IPS DF 19.7 (cell line): ENCODE measurements at places on chromosomes 5 and 9.

GRCh38 chr5:175678074-175678473 is 20.2 kb downstream of the HRH2 start:
- DNase-seq, result no peak

- no peak for DNase-seq
Measured at GRCh38 chr5:107687404-107687803, 16.7 kb upstream of the EFNA5 start.

- DNase-seq, result no peak
Measured at GRCh38 chr9:7368410-7369292, 430.9 kb downstream of the DMAC1 start.

DNA sequence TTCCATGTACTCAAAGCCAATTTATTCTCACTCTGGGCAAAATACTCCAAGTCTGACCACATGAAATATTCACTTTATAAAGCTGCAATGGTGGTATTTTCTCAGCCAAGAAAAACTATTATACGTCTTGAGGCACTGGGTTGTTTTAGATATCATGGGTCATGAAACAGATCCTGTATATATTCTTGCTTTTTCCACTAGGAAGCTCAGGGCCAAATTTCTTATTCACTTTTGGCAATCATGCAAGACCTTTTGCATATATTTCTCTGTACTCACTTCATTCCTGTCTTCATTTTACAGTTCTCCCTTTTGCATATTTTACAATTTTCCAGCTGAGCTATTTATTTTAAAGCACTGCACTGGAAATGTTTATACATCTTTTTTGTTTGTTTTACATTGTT is 49.8 kb downstream of the GABBR2 start:
- DNase-seq, result no peak

- no peak for DNase-seq
Measured at GRCh38 chr9:118734696-118735095, 634.5 kb downstream of the BRINP1 start.

- no peak for DNase-seq
Measured at GRCh38 chr9:28598408-28598807, 1025.1 kb upstream of the C9orf72 start.

- no peak for DNase-seq
Measured at GRCh38 chr9:131657037-131657377, 82.9 kb downstream of the RAPGEF1 start.

GRCh38 chr9:133579601-133580418 is 29.4 kb downstream of the FAM163B start:
- DNase-seq, result no peak

DNA sequence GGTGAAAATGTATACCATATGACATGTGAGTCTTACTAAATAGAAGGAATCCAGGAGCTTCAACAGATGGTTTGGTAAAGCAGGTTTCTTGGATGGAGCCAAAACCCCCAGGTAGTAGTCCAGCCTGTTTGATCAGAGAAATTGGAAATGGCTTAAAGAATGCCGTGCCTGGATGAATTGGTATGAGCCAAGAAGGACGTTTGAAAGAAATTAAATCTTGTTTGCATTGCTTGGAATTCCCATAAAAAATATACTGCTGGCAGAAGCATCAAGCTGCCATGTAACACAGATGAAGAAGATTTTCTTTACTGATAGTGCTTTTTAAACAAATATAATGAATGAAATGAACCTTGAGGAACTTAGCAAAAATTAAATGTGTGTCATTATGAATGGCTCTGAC is 176.3 kb downstream of the NPR3 start:
- DNase-seq, result no peak

DNA sequence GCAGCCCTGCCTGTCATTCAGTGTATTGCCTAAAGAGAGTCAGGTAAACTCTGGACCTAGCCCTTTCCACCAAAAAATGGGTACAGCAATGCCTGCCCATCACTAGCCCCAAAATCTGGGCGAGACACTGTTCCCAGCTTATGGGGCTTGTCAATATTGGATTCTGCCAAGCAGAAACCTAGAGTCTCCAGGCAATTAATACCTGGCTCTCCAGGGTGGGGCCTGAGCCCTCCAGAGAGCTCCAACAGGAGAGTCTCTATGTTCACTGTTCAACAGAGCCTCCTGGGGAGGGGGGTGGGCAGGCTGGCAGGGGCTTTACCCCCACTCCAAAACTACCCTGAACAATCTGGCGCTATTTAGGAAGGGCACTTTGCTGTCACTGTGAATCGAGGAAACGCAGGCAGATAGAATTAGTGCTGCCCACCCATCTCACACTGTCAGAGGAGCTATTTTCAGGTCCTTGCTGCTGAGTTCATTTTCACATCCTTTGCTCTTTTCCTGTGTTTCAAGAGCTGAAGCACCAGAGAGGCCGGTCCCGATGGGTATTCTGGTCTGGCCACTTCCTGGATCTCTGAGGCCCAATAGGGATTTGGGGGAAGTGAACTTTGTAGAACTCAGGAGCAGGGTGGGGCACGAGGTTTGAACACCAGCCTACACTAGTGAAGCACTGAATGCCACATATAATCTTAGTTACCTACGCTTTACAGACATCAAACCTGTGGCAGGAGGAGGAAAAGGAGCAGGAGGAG is 121.8 kb downstream of the C5orf15 start:
- no peak for DNase-seq

DNA sequence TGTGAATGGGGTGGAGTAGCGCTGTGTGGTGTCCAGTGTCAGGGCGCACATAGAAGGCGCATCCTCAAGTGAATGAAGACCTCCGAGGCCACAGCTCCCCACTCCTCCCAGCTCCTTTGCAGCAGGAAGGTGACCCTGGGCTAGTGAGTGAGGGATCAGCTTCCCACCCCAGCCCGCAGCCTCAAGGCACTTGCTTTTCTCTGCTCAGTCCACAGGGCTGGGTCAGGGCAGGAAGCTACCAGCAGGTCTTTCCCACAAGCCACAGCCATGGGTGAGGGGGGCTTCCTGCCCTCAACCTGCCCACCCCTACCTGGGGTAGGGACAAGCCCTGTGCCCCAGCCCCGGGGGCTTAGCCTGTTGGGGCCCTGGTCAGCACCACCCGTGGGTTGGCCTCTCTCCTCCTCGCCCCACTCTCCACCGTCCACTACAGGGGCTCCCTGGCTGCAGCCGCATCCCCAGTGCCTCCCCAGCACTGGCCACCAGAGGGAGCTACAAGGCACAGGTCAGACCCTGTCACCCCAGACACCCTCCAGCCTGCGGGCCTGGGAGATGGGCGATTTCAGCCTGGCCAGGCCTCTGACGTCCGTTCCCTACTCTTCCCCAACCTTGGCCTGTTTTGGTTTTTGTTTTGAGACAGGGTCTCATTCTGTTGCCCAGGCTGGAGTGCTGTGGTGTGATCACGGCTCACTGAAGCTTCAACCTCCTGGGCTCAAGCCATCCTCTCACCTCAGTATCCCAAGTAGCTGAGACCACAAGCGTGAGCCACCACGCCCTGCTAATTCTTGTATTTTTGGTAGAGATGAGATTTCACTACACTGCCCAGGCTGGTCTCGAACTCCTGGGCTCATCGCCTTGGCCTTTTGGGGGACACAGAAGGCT is 1.3 kb upstream of the ABCA2 start:
- no peak for DNase-seq

DNA sequence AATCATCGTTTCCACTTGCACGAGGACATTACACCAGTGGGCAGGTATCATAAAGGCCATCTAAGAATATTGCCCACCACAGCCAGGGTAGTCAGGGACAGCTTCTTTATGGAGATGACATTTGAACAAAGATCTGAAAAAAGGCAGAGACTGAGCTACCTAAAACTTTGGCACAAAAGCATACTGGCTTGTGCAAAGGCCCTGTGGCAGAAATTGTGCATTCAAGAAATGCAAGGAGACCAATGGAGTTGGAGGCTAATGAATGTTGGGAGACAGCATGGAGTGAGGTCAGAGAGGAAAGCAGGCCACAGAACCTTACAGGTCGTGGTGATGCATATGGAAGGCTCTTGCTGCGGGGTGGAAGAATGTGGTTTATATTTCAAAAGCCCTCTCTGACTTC is 578.5 kb downstream of the BNC2 start:
- no peak for DNase-seq

DNA sequence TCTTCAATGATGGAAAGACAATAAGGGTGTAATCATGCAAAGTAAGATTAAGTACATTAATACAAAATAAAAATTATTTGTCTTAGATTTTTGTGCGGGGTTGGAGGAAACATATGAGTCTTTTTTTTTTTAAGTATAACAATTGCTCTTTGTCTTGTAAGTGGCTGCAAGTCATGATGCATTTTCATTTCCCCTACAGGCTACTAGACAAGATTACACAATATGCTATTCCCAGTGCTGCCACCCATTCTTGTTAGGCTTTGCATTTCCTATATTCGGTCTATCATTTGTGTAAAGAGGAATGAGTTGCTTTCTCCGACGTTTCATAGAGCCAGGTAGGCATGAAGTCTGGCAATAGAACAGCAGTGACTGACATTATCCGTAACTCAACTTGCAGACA is 294.2 kb upstream of the CYLC2 start:
- DNase-seq, result no peak

GRCh38 chr5:153456993-153457392 is 33.5 kb upstream of the GRIA1 start:
- no peak for DNase-seq

- DNase-seq, result no peak
Measured at GRCh38 chr9:4857163-4857810, 64.5 kb downstream of the RCL1 start.

DNA sequence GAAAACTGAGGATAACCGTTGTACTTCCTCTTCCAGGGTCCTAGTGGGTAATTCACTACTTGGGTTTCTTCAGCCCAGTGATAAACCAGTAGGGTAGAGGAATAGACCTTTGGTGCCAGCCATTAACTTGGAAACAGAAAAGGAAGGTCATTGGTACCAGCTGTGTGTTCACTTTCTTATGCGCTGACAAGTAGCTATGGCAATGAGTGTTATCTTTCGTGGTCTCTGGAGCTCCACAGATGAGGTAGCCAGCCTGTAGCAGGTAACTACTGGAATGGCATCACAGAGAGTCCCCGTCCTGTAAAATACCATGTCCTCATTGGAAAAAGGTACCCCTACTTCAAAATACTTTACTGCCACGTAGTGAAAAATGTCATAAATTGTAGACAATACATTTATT is 2.3 kb downstream of the UHRF2 start:
- DNase-seq, result no peak
